ENCODE measurements at places on chromosomes 7 and 10. TPM values are rescaled to one million over a fixed set of nuclear protein-coding genes. Genes with fewer than 3 reads are reported as not detected.

TRIM74 gene
- not detected for total RNA-seq

NACAD gene
- 0.44 TPM for total RNA-seq

CPXM2 gene
- 0.22 TPM for total RNA-seq

NXPH1 gene
- not detected for total RNA-seq

GNAI1 gene
- total RNA-seq: 13.9 TPM

CDNF gene
- 0.40 TPM for total RNA-seq

NKX6-2 gene
- not detected for total RNA-seq

SMURF1 gene
- total RNA-seq: 16.9 TPM

MSS51 gene
- total RNA-seq: 0.60 TPM

VWDE gene
- under 0.01 TPM for total RNA-seq

SFTPD gene
- total RNA-seq: not detected

AKR1C8 gene
- total RNA-seq: not detected

MYH16 gene
- 0.22 TPM for total RNA-seq

IGFBP3 gene
- 1.5 TPM for total RNA-seq

ST8SIA6 gene
- total RNA-seq: 0.87 TPM

TFAM gene
- total RNA-seq: 31.3 TPM

XRCC2 gene
- 1.7 TPM for total RNA-seq

NUTM2E gene
- total RNA-seq: not detected

AP5Z1 gene
- 20.2 TPM for total RNA-seq

MNX1 gene
- total RNA-seq: not detected

TMEM243 gene
- total RNA-seq: 4.2 TPM

SCIN gene
- total RNA-seq: not detected

CDC14C gene
- not detected for total RNA-seq

FIS1 gene
- total RNA-seq: 151 TPM

ZNF735 gene
- total RNA-seq: not detected

FAM25G gene
- total RNA-seq: not detected

TMEM273 gene
- 4.8 TPM for total RNA-seq

PLXNA4 gene
- total RNA-seq: 6.9 TPM

CHAT gene
- total RNA-seq: not detected

SPDYE6 gene
- not detected for total RNA-seq

KIF5B gene
- 91.9 TPM for total RNA-seq

MYO1G gene
- under 0.01 TPM for total RNA-seq

HGF gene
- total RNA-seq: 0.20 TPM

MUC12 gene
- not detected for total RNA-seq

CTAGE8 gene
- total RNA-seq: not detected

SUGCT gene
- total RNA-seq: 0.87 TPM

DDC gene
- total RNA-seq: not detected

GPR37 gene
- 0.87 TPM for total RNA-seq

SMKR1 gene
- total RNA-seq: 0.22 TPM

ITPRID1 gene
- not detected for total RNA-seq
